CD8-positive, alpha-beta memory T cell (primary cell): ENCODE measurements at places on chromosomes 4 and X. TPM values are rescaled to one million over a fixed set of nuclear protein-coding genes. Genes with fewer than 3 reads are reported as not detected.

DNA sequence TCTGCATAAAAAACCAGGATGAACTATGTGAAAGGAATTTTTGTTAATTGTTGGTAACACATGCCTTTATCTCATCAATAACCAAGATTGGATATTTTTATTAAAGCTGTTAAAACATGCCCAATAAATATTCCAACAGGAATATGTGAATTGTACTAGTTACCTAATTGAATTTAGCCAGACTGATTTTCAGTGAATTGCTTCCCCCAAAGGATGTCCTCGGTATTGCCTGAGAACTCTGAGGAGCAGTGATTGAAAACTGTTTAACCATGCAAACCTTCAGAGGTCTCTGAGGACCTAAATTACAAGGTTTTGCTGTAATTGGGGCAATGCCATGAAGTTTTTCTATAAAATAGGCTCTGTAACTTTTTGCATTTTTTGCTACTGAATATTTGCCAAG lies 66.6 kb downstream of the BLTP1 start:
- H3K4me3 ChIP-seq: no peak overlapping the region
- peaks cover 5% of the 10 kb centered on the region for H3K4me1 ChIP-seq
- DNase-seq: no peak
- H3K27me3 ChIP-seq: no peaks in the 10 kb centered on the region

The MID1 gene
- not detected for total RNA-seq

The HS6ST2 gene
- 0.13 TPM for total RNA-seq

- no peaks in the 10 kb centered on the region for H3K27me3 ChIP-seq
- H3K36me3 ChIP-seq: no peaks in the 10 kb centered on the region
- H3K4me3 ChIP-seq: no peak overlapping the region
- DNase-seq: no peak
Observed at GRCh38 chr4:18698119-18698883, 676.7 kb upstream of the LCORL start.

DNA sequence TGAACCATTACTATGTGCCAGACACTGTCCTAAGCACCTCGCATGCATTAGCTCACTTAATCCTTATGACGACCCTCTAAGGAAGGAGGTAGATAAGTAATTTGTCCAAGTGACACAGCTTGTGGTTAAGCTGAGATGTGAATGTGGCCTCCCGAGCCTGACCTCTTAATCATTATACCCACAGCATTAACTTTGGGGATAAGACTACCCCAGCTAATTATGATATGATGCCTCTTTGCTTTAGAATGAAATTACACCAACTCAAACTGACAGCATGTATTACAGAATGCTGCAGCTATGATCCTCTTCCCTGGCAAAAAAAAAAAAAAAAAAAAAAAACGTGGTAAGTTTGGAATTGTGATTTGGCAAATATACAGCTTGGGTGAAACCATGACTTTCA lies 53.5 kb downstream of the APBB2 start:
- no peak overlapping the region for H3K27ac ChIP-seq
- DNase-seq: no peak
- H3K4me3 ChIP-seq: no peak overlapping the region
- H3K4me1 ChIP-seq: no peaks in the 10 kb centered on the region

The PAGE5 gene
- 1.3 TPM for total RNA-seq
